D721Med (cell line): ENCODE measurements at places on chromosomes 1 and 21.

GRCh38 chr1:151143057-151143435 is 3.4 kb downstream of the SEMA6C start:
- DNase-seq = no peak

GRCh38 chr1:228216371-228217320 is 8.8 kb downstream of the OBSCN start:
- no peak for DNase-seq

- DNase-seq = no peak
Observed at GRCh38 chr1:212698467-212699103, 1.1 kb downstream of the BATF3 start.

GRCh38 chr1:86370601-86371022 is 25.5 kb downstream of the ODF2L start:
- no peak for DNase-seq

- no peak for DNase-seq
Observed at GRCh38 chr1:31101147-31101502, 35.6 kb upstream of the PUM1 start.

DNA sequence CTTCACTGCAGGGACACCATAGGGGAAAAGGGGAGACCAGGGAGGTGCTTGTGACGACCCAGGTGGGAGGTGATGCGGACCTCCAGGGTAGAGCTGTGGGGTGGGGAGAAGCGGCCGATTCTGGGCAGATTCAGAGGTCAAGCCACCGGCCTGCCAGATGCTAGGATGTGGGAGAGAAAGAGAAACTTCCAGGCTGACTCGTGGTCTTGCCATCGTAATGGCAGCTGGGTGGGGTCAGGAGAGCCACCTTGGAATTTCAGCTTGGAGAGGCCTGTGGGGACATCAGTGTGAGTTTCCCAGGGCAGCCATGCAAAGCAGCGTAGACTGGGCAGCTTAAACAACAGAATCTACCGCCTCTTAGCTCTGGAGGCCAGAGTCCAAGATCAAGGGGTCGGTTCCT is 258.0 kb upstream of the VAMP3 start:
- no peak for DNase-seq

- DNase-seq = no peak
Observed at GRCh38 chr1:44436401-44437106, 31.5 kb downstream of the RNF220 start.

DNA sequence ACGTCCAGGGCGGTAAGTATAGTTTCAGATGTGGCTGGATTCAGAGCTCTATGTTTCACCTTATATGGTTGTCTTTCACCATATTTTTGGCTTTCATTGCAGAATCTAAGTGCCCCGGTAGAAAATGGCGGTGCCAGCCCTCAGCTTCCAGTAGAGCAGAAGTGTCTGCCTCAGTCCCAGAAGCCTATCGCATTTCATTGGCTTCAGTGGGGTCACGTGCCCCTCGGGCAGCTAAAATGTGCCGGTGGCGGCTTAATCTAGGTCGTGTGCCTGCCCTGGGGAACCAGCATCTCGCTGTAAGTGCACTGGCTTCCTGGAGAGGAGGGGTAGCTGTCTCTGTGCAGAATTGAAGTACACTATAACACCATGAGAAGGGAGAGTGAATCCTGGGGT is 107.4 kb upstream of the MAGI3 start:
- DNase-seq = no peak

DNA sequence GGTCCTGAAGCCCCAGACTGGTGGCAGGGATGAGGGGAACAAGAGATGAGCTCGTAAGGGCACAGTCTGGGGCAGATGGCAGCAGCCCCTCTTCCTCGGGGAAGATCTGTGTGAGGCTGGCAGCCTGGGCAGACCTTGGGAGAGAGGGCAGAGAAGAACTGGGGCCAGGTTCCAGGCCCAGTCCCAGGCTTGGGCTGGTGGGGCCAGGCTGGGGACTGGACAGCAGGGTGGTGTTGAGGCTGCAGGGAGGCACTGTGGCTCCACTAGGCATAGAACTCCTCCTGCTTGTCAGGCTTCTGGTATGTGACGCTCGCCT is 35.7 kb downstream of the SDC3 start:
- DNase-seq = no peak

DNA sequence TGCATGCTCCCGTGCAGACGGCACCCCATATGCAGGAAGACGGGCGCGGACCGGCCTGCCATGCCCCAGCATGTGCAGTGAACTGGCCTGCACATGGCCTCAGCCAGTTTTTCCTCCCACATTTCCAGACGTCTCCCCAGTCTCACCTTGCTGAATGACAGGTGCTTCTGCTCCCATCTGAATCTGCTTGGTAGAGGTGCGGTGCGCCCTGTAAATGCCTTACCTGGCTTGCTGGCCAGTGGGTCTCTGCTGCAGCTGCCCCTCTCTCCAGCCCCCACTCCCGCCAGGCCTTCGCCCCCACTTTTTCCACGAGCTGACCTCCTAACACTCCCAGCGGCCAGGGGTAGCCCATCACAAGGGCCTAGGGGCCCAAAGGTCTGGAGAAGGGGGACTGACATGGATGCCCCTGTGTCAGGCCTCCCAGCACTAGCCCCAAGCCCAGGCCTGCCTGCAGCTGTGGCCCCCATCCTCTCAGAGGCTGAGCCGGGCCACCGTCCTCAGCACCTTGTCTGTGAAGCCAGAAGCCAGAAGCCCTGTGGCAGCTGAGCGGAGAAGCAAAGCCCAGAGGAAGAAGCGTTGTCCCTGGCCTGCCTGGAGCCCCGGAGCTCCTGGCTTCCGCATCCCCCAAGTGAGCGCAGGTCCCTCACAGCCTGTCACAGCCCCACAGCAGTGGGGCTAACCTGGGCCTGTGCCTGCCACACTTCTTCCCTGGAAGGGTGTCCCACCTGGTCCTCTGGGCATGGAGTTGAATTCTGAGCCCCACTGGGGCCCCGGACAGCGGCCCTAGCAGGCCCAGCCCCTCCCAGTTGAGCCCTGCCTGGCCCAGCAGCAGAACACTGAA is 3.7 kb upstream of the SLC19A1 start:
- no peak for DNase-seq

- no peak for DNase-seq
Observed at GRCh38 chr1:92554216-92554615, 67.5 kb upstream of the GFI1 start.

- no peak for DNase-seq
Observed at GRCh38 chr1:2256435-2257244, 28.5 kb downstream of the SKI start.

DNA sequence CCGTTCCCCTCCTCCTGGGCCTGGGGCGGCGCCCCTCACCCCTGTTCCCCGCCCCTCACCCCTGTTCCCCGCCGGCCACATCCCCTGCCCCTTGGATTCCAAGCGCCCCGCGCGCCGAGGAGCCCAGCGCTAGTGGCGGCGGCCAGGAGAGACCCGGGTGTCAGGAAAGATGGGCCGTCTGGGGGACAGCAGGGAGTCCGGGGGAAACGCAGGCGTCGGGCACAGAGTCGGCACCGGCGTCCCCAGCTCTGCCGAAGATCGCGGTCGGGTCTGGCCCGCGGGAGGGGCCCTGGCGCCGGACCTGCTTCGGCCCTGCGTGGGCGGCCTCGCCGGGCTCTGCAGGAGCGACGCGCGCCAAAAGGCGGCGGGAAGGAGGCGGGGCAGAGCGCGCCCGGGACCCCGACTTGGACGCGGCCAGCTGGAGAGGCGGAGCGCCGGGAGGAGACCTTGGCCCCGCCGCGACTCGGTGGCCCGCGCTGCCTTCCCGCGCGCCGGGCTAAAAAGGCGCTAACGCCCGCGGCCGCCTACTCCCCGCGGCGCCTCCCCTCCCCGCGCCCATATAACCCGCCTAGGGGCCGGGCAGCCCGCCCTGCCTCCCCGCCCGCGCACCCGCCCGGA is at the start of gene TP73:
TP73 (plus strand) TSS at position 587 of the 618 bp plus-strand sequence. CDS start 29,850 bp downstream, outside the sequence.
- DNase-seq = peak; percentile 21

- DNase-seq = no peak
Observed at GRCh38 chr21:31475223-31475622, 131.2 kb upstream of the TIAM1 start.

GRCh38 chr1:65339866-65340468 is 30.6 kb downstream of the DNAJC6 start:
- DNase-seq = no peak

- no peak for DNase-seq
Observed at GRCh38 chr1:3931007-3931912, 31.2 kb upstream of the C1orf174 start.

DNA sequence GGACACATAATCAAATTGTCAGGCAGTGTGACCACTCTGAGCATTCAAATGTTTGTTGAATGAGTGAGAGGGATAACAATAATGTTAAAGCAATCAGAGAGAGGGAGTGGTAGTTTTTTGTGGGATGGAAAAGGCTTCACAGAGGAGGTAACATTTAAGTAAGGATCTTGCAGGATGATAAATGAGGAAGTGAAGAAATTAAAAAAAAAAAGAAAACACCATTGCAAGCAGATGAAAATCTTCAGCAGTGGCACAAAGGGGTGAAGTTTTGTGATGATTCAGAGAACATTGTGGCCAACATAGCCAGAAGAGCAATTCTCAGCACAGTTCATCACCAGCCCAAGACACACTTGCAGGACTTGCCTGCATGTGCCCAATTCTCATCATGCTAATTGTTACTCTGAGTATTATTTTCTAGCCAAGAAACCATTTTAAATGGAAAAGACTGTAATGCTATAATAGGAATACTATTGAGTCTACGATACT is 35.0 kb downstream of the OVGP1 start:
- DNase-seq = no peak

DNA sequence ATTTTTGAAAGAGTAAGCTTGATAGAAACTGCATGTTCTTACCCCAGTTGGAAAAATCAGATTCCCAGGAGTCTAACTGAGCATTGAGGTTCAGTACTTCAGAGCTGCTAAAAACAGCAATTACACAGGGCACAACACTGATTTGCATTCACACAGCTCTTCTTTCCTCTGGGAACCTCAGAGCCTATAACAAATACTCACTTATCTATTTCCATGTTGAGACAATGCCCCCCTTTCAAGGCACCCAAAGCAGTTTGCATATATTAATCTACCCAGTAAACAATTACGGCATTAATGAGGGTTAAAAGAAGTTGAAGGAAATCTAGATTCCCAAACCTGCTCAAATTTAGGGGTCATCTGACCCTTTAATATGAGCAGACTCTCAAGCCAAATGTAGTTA is 126.9 kb upstream of the SLC35F3 start:
- DNase-seq = no peak

DNA sequence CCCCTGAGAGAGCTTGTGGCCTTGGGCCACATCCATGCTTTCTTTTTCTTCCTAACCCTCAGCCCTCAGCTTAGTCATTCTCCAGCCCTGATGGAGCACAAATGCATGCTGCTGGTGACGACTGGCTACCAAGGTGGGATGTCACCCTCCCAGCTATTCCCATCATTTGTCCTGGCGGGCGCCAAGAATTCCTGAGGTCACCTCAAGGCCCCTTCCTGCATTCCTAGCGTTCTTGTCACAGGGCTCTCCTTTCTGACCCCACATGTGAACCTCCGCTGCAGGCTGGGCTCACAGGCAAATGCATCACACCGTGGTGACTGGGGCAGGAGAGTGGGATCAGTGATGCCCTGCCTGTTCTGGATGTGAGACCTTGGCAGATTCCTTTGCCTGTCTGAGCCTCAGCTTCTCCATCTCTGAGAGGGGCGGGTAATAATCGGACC is 53.4 kb upstream of the IFFO2 start:
- no peak for DNase-seq

GRCh38 chr1:200302921-200303290 is 106.9 kb downstream of the ZNF281 start:
- no peak for DNase-seq

- no peak for DNase-seq
Observed at GRCh38 chr1:82337635-82338034, 536.9 kb downstream of the ADGRL2 start.

DNA sequence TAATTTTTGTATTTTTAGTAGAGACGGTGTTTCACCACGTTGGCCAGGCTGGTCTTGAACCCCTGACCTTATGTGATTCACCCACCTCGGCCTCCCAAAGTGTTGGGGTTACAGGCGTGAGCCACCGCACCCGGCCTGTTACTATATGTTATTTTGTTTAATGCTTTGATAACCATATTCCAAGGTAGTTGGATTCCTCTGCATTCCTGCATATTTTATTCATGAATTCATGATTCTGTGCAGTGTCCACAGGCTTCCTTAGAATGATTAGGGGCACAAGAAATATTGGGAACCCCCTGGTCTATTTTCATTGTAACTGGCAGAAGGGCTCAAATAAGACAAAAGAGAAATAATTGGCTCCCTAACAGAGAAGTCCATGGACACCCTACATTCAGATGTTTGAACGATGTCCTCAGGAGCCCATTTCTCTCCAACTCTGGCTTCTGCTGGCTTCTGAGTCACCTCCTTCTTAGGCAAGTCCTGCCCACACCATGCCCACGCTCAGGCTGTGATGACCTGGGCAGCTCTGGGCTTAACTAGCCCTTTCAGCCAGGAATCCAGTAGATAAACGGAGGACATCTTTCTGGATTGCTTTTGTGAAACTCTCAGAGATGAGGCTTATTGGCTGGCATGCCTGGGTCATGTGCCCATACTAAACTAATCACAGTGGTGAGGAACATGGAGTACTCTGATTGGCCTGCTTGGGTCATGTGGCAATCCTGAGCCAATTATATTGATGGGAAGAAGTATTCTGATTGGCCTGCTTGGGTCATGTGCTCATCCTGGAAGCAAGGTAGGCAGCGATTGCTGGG is 32.6 kb downstream of the TNFRSF8 start:
- DNase-seq = no peak

- DNase-seq = no peak
Observed at GRCh38 chr1:6570100-6570499, 9.7 kb upstream of the ZBTB48 start.

- DNase-seq = no peak
Observed at GRCh38 chr1:95186149-95186548, 47.9 kb upstream of the RWDD3 start.

- DNase-seq = no peak
Observed at GRCh38 chr1:196654271-196654670, 2.4 kb downstream of the CFH start.

GRCh38 chr1:156566436-156566835 is 5.9 kb downstream of the IQGAP3 start:
- DNase-seq = no peak

DNA sequence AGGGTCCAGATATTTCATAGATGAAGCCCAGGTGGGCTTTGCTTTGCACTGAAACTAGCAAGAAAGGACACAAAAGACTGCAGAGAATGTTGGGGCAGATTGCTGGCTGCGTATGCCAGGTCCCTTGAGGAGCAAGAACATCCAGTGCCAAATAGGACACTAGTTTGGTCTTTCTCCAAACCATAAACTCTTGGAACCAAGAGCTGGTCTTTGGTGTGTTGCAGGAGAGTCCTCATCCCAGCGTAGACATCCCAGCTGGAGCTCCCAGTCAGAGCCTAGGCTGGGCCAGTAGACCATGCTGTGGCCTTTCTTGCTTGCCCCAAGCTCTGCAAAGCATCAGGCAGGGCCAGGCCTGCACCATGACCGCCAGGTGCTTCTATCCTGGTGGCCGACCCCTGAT is 87.5 kb downstream of the ATP5PO start:
- DNase-seq = no peak

- no peak for DNase-seq
Observed at GRCh38 chr21:45383111-45383614, 21.8 kb upstream of the COL18A1 start.

DNA sequence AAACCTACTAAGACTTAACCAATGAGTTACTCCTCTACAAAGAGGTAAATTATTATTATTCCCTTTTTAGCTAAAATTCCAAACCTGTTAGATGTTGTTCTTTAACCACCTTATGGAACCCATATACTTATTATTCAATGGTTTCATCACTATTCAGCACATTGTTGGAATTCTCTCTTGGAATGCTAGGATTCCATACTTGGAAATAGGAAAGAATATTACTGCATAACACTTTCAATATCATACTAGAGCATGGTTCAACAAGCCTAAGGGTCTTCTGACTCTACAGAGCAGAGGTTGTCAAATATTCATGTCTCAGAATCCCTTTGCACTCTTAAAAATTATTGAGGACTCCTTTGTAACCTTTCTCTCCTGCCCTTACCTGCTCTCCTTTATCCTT is 69.4 kb downstream of the DEGS1 start:
- no peak for DNase-seq
